ENCODE measurements at places on chromosomes 3 and 15.

DNA sequence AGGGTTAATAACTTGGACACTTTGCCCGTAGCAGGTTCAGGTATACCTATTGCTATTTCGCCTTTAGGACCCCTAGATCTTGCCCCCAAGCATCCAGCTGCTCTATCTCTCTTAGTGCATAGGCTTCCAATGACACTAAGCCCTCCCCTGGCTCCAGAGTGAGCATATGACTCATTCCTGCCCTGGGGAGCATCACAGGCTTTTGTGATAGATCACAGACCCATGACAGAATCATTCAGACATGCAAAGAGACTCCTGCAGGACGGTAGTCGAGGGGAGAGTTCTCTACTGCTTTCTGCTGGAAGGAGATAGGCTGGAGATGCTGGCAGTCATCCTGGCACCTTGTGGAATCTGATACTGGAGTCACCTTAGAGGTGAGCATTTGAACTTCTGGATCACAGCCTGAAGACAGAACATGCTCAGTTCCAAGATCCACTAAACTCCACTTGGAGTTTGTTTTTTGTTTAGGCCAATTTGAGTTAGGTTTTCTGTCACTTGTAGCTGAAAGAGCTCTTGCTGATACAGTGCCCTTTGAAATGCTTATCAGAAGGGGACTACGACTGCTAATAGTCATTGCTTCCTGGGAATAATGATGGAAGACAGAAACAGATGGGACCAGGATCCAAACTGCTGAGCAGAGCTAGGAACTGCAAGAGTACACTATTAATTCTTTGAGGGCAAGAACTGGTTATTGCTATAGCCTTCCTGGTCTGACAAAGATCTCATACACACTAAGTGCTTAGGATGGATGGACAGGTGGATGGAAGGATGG lies 11.0 kb downstream of the LYSMD2 start:
- DNase-seq: peak; percentile 42

- DNase-seq: no peak
Measured at GRCh38 chr3:159953325-159954085, 35.1 kb upstream of the IL12A start.

- DNase-seq: no peak
Measured at GRCh38 chr3:14329842-14330241, 72.6 kb upstream of the SLC6A6 start.

DNA sequence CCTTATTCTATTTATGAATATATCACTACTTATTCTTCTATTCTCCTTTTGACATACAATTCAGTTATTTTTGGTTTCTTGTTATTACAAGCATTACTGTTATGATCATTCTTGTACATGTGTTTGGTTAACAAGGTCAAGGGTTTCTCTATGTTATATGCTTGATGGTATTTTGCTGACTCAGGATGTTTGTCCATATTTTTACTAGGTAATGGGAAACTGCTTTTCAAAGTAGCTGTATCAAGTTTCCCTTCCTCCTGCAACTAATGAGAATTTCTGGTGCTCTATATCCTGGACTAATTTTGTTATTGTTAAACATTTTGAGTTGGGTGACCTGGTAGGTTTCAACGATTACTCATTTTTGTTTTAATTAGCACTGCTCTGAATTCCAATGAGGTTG lies 841.0 kb downstream of the OTOL1 start:
- no peak for DNase-seq

GRCh38 chr15:40372981-40373380 lies 9.5 kb upstream of the KNSTRN start:
- no peak for DNase-seq

DNA sequence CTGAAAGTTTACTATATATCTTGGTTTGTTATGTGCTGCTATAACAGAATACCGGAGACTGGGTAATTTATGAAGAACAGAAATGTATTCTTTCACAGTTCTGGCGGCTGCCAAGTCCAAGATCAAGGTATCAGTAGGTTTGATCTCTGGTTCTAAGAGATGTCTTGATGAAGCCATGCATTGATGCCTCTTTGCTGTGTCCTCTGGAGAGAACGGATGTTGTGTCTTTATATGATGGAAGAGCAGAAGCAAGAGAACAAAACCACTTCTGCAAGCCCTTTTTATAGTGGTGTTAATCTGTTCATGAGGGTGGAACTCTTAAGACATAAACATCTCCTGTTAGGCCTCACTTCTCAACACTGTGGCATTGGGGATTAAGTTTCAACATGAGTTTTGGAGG lies 62.7 kb downstream of the TCF12 start:
- no peak for DNase-seq

- no peak for DNase-seq
Measured at GRCh38 chr3:157311633-157312375, 124.8 kb upstream of the PTX3 start.

GRCh38 chr3:41682996-41683395 lies 278.9 kb downstream of the ULK4 start:
- no peak for DNase-seq

GRCh38 chr3:89101251-89101650 lies 6.2 kb upstream of the EPHA3 start:
- DNase-seq: no peak

DNA sequence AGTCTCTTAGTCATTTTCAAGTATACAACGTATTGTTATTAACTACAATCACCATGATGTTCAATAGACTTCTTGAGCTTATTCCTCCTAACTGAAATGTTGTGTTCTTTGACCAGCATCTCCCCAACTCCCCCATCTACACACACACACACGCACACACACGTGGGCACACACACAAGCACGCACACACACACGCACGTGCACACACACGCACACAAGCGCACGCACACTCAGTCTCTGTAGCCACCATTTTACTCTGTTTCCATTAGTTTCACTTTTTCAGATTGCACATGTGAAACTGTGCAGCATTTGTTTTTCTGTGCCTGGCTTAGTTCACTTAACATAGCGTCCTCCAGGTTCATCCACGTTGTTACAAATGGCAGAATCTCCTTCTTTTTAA lies 247.0 kb downstream of the XXYLT1 start:
- no peak for DNase-seq

DNA sequence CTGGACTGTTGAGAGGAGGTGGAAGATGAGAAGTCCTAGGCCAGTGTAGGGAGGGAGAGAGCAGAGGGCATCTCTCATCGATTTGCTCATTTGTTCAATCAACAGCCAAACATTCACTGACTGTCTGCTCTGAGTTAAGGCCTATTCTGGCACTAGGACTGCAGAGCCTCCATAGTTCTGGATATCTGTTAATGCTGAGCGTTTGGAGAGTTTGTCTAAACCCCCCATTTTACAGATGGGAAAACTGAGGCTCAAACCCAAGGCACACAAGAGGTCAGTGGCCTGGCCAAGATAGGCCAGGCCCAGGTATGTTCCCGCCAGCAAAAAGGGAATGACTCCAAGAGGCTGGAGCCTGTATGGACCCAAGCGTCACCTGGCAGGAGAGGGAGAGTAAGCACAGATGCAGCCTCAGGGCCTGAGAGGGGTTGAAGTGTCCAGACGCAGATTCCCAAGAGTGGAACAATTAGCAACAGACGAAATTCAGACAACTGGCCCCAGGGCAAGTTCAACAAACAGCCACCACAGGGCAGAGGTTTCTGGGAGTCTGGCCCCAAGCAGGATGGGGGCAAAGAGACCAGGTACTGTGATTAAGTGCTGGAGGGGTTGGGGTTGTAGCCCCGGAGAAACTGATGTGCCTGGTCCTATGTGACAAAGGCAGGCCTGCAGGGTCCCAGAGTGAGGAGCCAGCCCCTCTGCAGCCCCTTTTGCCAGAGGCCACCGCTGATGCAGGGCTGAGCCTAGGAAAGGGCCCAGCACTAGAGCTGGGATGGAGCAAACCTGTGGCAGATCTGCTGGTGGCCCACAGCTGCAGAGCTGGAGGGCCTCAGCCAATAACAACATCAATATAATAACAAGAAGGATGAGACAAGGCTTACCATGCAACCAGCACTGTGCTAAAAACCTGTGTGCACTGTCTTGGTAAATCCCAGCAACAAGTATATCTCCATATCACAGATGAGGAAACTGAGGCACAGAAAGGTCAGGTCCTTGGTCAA lies 245.1 kb upstream of the TLE3 start:
- no peak for DNase-seq

- DNase-seq: no peak
Measured at GRCh38 chr3:164377466-164377865, 700.8 kb downstream of the SI start.

DNA sequence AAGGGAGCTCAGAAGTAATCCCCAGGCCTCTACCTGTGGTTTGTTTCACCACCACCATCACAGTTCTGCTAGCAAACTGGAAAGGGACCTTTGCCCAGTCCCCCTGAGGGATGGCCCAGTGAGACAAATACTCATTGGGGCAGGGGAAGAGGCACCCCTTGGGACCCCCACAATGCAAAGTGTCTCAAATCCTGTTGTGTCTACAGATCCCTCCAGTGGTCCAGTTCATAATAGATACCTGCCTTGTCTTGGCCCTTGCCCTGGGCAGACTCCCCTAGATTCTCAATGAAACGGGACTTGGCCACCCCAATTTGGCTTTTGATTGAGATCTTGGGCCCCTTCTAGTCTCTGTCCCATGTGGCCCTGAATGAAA lies 43.8 kb upstream of the RAB6B start:
- DNase-seq: no peak

GRCh38 chr15:85671156-85671555 lies 123.6 kb downstream of the KLHL25 start:
- DNase-seq: no peak

- DNase-seq: no peak
Measured at GRCh38 chr3:183826448-183827250, 1.3 kb upstream of the MAP6D1 start.

- DNase-seq: no peak
Measured at GRCh38 chr15:98568382-98569017, 79.8 kb upstream of the IGF1R start.

DNA sequence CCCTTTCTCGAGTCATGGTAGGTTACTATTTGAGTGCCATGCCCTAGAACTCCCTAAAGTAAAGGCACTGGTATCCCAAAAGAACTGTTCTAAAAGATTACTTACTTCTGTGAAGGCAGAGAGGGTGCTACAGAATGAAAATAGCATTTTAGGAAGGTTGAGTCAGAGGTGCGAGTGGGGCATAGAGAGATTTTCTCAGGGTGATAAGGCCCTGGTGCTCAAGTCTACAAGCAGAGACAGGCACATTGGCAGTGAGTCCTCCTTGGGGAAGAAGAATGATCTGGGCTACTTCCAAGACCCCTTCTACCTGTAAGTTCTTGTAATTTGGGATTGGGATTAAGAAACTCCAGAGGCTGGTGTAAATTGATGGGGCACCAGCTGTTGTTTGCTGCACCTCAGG lies 96.7 kb downstream of the AKAP13 start:
- DNase-seq: no peak

GRCh38 chr3:62149962-62150361 lies 223.4 kb downstream of the FEZF2 start:
- DNase-seq: no peak

GRCh38 chr15:95302809-95303208 lies 1027.7 kb upstream of the NR2F2 start:
- no peak for DNase-seq

- peak; percentile 68 for DNase-seq
Measured at GRCh38 chr3:23712656-23713559, 92.8 kb upstream of the UBE2E1 start.

GRCh38 chr3:55708921-55709320 lies 221.8 kb upstream of the WNT5A start:
- DNase-seq: no peak

DNA sequence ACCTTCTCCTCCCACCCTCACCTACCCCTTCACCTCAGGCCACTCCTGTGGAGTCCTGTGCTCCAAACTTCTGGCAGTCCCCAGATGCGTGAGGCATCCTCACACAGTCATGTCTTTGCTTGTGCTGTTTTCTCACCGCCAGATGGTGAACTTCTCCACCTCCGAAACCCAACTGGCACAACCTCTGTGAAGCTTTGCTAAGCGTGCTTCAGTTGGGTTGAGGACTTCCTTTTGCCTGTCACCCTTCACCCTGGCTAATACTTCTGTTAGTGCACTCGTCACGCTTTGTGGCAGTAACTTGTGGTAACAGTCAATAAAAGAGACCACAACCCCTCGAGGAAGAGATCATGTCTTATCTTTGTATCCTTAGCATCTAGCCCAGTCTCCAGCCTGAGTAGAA lies 42.0 kb upstream of the SKOR1 start:
- no peak for DNase-seq

GRCh38 chr3:156449710-156450574 lies 105.0 kb downstream of the SSR3 start:
- no peak for DNase-seq

Data from Caco-2 (cell line).